ENCODE measurements at places on chromosomes 4 and X.

DNA sequence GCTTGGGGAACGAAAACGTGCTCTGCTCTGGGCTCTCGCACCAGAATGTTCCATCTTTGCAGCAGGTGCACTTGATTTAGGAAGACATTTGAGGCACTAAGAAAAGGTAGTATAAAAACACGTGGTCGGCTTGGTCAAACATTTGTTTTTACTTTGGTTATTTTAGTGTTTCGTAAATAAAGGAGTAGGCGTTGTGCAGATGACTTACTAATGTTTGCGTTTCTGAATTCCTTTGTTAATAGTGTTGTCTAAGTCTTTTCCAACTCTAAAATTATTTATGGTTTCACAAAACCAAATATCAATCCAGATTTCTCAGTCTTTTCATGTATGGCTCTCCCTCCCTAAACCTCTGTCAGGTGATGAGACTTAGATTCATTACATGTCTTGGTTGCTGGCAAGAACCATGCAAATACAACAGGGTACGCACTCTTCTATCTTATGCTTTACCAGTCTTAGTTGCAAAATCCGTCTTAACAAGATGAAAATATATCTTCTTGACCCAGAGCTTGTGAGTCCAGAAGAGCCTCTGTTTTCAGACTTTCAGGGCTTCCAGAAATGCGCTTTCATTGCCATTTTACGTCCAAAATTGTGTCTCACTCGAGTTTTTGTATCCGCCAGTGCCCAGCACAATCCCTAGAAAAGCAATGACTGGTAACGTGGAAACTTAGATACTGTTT, 686 bp downstream of the MTHFD2L start:
- no peak for DNase-seq

- no peak for DNase-seq
Measured at GRCh38 chr4:23504083-23504482, 385.8 kb downstream of the PPARGC1A start.

GRCh38 chrX:64395568-64395929, 297 bp upstream of the MTMR8 start:
- no peak for DNase-seq

DNA sequence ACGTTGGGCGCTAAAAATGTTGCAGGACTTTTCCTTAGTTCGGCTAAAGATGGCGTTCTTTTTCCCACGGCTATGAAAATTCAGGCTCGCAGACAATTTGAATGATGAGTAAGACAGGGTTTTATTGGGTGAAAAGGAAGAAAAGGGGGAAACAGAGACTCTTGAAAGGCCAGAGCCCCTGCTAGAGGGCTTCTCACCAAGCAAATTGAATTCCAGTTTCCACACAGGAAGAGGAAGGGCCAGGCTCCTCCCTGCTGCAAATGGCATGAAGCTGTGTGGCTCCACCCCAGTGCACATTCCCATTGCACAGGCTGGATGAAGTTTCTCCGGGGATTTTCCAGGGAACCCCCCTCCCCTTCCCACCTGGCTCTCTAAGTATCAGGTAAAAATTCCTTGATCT, 210.9 kb downstream of the KLHL4 start:
- no peak for DNase-seq

GRCh38 chr4:140291259-140291658, 82.2 kb upstream of the SCOC start:
- no peak for DNase-seq
